ENCODE measurements at places on chromosomes 2 and 18.
A peak's percentile ranks its signal among the peaks of the same experiment; 100 is the strongest.

DNA sequence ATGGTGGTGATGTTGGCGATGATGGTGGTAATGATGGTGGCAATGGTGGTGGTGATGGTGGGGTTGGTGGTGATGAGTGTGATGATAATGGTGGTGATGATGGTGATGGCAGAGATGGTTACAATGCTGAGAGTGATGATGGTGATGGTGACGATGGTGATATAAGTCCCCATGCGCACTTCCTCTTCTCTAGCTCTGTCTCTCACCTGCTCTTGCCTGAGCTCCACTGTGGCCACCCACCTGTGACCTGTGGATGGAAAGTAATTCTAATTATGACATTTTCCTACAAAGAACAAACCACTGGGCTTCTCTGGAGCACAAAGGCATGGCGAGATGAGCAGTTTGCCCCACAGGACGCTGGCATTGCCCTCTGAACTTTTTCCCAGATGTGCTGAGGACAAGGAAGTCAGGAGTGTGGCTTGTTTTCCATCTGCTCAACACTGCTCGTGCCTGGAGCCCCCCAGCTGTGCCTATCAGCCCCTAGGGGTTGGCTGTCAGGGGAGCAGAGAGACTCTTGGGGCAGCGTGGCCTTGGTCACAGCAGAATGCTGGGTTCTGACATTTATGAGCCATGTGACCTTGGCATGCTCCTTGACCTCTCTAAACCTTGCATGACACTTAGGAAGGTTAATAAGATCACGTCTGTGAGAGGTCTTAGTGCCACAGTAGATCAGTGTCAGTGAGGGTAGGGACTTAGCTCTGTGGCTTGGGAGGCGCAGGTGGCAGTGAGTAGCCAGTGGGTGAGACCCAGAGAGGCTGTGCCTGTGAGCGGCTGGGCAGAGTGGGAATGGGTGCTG lies 68.4 kb downstream of the RRM2 start:
- no peak for DNase-seq

DNA sequence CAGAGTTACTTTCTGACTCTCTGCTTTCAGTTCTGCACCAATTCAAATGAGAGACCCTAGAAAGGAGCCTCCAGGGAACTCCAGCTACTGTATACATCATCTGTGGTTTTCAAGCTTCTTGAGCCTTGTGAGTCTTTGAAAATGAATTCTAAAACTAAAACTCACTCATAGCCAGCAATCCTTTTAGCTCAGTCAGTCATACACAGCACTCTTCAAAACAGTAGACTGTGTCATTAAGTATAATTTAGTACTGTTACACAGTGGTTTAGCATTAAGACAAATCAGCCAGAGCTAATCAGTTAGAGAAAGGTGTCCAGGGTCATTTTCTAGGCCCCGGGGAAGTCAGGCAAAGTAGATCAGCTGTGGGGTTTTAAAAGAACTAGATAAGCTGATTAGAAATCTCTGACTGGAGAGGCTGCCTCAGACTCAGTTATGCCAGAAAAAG lies 322.1 kb upstream of the THUMPD2 start:
- no peak for DNase-seq

DNA sequence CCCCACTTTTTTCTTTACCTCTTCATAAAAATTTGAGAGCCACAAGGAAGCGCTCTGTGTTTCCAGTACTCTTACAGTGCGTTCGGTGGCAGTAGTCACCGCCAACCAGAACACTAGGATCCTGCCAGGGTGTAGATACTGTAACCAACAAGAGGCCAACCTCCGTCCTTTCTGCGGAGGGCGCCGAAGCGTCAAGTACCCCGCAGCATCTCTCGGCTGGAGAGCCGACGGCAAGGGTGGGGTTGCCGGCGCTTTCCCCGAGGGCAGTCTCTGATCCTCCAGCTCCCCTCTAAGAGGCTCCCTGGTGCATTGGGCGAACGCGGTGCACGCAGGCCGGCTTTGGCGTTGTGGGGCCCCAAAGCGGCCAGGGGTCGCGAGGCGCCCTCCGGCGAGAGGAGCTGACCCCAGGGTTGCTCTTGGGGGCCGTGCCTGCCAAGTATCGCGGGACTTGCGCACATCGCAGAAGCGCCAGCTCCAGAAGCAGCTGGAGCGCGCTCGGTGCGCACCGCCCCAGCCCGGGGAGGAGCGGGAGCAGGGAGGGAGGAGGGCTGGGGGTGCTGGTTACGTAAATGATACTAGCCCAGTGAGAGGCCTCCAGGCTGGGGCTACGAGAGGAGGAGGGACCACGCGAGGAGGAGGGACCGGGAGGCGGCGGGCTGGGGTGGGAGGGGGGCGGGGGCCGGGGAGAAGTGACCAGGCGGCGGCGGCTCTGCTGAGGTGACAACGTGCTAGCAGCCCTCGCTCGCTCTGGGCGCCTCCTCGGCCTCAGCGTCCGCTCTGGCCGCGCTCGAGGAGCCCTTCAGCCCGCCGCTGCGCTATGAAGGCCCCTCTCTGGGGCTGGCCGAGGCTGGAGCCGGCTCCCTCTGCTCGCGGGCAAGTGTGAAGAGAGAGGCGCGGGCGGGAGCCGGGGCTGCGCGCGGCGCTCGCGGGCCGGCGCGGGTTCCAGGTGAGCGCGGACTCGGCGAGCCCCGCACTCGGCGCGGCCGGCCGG lies at the start of gene GALNT13:
TSS of gene GALNT13 (plus strand) at position 692 of the 991 bp plus-strand sequence.
- no peak for DNase-seq

DNA sequence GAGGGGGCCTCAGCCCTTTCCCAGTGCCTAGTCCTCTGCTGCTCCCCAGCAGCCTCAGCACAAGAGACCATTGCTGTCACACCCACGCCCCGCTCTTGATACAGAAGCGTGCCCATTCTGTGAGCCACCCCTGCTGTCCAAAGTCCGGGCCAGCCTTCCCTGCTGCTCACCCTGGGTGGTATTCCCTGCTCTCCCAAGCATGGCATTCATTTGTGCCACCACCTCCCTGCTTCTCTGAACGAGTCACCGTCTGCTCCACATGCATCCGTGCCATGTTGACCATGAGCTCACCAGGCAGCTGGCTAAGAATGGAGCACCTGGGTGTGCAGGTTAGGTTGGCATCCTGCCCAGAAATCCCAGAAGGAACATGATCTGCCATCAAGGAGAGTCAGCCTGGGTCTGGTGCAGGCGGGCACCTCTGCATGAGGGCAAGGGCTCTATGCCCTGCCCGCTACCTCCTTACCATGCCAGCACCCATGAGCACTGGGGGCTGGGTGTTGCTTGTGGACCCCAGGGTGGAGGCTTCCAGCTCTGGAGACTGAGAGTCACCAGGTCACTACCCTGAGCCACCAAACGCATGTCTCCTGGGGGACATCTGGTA lies 63.0 kb downstream of the TWIST2 start:
- DNase-seq: no peak

GRCh38 chr2:172361840-172362239 lies 65.5 kb upstream of the ITGA6 start:
- DNase-seq: no peak

- DNase-seq: no peak
Observed at GRCh38 chr2:230784795-230785194, 72.2 kb downstream of the CAB39 start.

DNA sequence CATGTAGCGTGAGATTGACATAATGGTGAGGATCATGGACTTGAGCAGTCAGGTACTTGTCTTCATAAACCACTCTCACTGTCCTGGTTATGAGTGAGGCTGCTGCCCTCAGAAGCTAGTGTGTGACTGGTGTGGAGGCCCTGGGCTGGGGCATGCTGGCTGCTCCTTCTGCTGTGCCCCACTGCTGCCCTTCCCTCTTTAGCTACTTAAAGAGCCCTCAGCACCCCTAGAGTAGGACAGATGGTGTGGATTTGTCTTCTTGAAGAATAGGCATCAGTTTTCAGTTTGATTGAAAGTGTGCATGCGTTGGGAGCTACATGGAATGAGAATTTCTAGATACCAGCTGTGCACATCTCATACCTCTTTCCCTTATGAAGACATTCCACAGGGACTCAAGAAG lies 15.4 kb downstream of the CPLX4 start:
- DNase-seq: no peak

GRCh38 chr2:67397143-67397986 lies at the start of gene ETAA1:
Gene ETAA1 (plus strand): TSS chr2:67397333. CDS start chr2:67397449, 116 bp downstream.
- peak; percentile 83 for DNase-seq

- no peak for DNase-seq
Observed at GRCh38 chr2:41199334-41199733, 747.4 kb upstream of the SLC8A1 start.

GRCh38 chr18:54984908-54985307 lies 25.6 kb upstream of the CCDC68 start:
- DNase-seq: no peak

DNA sequence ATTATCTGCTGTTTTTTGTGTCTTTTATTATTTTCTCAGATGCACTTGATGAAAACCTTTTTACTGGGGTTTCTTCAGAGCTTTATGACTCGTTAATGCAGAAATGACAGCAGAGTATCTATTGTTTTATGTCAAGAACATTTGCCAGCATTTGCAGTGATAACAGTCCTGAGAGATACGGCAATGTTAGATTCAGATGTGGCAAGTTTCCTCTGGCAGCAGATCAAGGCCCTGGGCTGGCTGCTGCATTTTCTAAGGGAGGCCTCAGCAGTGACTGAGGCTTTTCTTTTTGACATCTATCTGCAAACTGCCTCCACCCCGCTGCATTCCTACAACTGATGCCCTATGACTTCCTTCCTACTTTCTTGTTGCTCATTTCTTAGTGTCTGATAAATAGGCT lies 40.2 kb downstream of the EFEMP1 start:
- DNase-seq: no peak

GRCh38 chr18:8254654-8255053 lies 354.6 kb upstream of the RAB12 start:
- DNase-seq: no peak

DNA sequence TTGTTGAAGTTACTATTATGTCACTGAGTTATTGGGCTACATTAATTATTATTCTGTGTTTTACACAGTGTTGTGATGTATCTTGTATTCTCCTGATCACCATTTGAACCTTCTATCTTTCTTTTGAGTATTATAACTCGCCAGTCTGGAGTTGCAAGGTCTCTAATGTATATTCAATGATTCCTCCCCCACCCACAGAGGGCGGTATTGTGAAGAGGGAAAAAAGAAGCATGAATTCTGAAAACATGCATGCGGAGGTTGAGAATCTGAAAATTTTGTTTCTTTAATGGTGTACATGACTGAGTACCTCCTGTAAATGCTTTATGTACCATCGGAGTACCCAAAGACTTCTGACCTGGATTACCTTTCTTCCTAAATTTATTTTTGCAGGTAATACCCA lies 266.6 kb downstream of the NR4A2 start:
- DNase-seq: no peak

DNA sequence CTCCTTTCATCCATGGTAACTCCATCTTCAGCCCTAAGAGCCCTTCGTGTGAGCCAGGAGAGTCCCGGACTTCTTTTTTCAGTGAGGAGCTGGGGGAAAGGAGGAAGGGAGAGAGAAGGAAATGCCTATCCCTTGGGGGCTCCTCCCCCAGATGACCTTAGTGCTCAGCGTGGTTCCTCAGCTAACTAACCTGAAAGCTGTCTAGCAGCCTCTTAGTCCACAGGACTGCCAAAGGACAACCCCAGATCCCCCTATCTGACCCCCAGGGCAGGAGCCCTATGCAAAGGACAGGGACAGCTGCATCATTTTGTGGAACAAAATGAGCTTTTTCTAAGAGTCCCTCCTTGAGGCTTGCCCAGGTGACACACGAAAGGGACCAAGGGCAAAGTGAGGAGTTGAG lies 7.9 kb downstream of the SPR start:
- no peak for DNase-seq

DNA sequence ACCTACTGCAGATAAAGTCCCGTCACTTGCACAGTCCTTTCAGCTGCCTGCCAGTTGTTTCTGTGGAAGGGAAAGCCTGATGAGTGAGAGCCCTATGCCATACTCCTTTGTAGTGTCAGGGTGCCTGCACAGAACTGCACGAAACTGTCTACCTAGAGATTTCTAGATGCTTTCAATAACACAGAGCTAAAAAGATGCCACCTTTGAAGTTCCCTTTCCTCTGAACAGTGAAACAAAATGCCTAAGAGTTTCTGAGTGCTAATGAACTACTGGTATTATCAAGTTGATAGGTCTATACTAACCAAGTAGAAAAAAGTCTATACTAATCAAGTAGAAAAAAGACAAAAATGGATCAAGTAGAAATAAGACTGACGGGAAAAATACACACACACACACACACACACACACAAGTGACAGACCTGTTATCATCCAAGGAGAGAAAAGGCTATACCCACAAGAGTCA lies 79.0 kb downstream of the TLK1 start:
- DNase-seq: no peak

DNA sequence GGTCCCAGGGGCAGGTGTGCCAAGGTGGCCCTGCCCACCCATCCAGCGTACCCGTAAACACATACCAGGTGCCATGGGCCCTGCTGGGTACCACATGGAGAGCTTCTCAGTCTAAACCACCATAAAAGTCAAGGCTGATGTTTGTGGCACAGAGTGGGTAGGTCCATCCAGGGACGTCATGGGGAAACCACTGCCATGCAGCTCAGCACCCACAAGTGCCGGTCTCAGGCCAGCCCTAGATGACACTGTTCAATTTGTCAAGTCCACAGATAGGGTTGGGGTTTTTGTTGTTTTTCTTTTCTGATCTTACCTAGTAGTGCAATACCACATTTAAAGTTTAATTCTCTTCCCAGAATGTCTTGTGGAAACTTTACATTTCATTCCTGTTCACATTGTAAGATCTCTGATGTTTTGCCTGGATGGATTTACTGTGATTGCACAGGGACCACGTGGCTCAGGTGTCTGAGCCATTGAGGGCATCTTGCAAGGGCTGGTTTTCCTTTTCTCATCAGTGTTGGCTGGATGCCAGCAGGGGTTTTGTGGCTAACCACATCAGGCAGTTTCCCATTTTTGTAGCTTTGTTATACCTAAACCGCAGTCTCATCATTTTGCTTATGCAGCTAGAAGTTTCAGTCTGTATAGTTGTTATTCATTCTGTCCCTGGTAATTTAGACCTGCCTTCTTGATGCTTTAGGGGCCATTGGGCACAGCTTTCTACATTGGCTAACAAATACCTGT lies 64.7 kb downstream of the STK25 start:
- peak; percentile 99 for DNase-seq

DNA sequence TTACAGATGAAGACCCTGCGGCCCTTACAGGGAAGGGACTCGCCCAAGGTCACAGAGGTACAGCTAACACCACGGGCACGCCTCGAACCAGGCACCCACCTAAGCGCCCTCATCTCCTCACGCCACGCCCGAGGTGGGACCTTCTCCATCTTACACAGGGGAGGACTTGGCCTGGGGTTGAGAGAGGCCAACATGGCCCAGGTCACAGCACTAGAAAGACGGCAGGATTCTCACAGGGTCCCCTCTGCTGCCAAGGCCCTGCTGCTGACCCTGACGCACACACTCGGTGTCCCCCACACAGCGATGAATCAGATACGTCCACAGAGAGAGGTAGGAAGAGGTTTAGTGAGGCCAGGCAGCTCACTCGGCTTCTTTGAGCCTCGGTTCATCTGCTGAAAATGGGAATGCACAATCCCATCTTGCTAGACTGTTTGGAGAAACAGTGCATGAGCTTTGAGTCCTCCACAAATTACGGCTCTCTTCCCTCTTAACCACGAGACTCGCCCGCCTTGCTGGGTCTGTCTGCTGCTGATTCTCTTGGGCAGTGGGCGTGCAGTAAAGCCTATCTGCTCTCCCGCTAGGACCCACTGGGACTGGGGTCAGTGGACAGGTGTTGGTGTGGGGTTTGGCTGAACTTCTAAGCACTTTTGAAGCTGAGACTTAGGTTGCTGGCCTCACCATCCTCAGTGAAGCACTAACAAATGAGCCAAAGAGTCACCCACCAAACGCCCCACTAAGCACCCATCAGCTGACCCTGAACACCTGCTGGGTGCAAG lies 79.2 kb downstream of the SMAD7 start:
- DNase-seq: no peak
